ENCODE measurements at places on chromosomes 6 and 20. TPM values are rescaled to one million over a fixed set of nuclear protein-coding genes. Genes with fewer than 3 reads are reported as not detected.

Gene LY6G5C
- 3.1 TPM for polyA plus RNA-seq

DNA sequence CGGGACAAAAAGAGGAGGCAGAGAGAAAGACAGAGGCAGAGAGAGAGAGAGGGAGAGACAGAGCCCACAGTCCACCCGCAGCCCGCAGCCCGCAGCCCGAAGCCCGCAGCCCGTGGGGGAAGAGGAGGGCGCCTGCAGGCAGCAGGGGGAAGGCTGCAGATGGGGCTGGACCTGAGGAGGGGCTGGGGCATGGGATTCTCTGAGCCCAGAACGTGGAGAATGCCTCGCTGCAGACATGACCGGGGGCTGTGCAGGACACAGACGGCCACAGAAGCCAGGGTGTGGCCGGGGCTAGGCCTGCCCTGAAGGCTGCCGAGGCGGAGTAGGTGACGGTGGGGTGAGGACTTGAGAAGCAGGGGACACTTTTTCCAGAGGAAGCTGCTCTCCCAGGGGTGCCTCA lies 6.5 kb upstream of the SLCO4A1 start:
- DNase-seq, result no peak

Gene SPATA25
- polyA plus RNA-seq, result 0.59 TPM

DNA sequence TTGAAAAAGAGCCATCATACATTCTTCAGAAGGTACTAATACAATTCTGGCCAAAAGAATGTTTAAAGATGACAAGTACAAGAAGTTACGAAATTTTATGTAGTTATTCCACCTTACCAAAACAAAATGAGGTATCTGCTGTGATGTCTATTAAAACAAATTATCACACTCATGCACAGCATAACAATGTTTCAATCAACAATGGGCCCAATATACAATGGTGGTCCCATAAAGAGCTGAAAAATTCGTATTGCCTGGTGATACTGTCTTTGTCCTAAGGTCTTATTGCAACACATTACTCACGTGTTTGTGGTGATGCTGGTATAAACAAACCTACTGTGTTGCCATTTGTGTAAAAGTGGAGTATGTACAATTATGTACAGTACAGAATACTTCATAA lies 3.6 kb upstream of the NUP153 start:
- DNase-seq, result no peak

Gene BFSP1
- polyA plus RNA-seq, result 2.3 TPM

- DNase-seq, result no peak
Observed at GRCh38 chr20:57224641-57225138, 41.8 kb downstream of the BMP7 start.

GRCh38 chr6:69801225-69801624 lies 4.4 kb upstream of the LMBRD1 start:
- DNase-seq, result no peak
